Activated CD8-positive, alpha-beta memory T cell treated with anti-CD3 and anti-CD28 coated beads, Interleukin-2, amount 50 U/mL, for 4 hours (primary cell): ENCODE measurements at places on chromosomes 6 and 20.

- DNase-seq = no peak
These were observed 44.5 kb upstream of the LAMA4 start for GRCh38 chr6:112298816-112299281.

DNA sequence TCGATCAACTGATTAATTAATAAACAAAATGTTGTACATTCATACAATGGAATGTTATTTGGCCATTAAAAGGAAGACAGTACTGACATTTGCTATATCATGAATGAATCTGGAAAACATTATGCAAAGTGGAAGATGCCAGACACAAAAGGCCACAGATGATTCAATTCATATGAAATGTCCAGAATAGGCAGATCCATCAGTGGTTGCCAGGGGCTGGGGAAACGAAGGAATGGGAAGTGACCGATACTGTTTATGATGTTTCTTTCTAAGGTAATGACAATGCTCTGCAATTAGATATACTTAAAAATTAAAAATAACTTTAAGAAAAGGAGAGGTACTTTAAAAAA lies 37.2 kb downstream of the ELOVL5 start:
- no peak for DNase-seq

DNA sequence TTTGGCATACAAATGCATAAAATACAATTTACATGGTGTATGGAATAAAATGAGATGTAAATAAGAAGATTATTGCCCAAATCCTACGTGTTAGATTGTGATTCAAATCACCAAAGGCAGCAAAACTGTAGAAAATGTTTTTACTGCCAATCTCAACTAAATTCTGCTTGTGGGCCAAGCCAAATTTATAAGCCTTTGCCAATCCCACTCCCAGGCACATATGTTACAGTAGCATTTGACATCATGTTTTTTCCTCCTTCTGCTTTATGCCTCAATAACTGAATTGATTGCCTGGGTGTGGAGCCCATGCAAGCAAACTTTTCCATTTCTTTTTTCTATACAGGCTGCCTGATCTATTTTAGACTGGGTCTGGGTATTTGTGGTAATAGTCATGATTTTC lies 36.3 kb upstream of the LRRC1 start:
- no peak for DNase-seq

DNA sequence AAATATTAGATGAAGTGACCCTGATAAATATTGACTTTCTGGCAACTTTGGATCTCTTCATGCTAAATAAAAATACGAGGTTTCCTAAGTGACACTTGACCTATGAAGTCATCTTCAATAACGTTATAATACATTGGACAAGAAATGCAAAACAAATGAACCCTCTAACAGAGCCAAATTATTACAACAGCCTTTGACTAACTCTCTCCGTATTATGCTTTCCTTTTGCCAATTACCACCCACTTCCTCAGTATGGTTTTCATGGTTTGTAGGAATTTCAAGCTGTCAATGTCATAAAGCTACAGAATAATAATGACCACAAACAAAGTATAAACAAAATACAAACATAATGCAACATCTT lies 210.5 kb downstream of the MOXD1 start:
- DNase-seq = no peak

- DNase-seq = no peak
These were observed 54.4 kb downstream of the ALDH5A1 start for GRCh38 chr6:24549158-24549557.

DNA sequence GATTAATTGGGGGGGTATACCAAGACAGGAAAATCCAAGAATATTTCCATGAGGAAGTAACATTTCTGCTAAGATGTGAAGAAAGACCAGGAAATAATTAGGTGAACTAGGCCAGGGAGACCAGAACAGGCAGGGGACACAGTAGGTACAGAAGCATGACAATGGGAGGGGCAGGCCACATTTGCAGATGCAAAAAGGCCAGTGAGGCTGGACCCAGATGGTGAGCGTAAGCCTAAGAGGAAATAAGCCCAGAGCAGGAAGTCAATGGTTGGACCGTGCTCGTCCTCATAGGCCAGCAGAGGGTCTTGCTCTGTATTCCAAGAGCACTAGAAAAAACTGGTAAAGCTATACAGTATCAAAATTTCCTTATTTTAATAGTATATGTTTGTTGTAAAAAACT lies 9.4 kb downstream of the CEP162 start:
- no peak for DNase-seq

GRCh38 chr6:141484711-141485110 lies 648.0 kb upstream of the GJE1 start:
- DNase-seq = no peak

GRCh38 chr6:147734151-147734550 lies 225.7 kb downstream of the SAMD5 start:
- DNase-seq = no peak

DNA sequence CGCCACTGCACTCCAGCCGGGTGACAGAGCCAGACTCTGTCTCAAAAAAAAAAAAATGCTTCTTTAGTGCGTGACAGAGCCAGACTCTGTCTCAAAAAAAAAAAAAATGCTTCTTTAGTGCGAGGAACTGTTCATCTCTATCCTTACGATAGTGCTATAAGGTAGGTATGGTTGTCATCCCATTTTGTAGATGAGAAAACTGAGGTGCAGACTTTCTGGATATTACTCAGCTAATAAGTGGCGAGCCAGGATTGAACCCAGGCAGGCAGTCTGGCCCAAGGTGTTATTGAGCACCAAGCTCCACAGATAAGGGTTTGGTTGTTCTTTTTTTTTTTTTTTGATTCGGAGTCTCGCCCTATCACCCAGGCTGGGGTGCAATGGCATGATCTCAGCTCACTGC lies 11.9 kb downstream of the MEA1 start:
- DNase-seq = no peak

DNA sequence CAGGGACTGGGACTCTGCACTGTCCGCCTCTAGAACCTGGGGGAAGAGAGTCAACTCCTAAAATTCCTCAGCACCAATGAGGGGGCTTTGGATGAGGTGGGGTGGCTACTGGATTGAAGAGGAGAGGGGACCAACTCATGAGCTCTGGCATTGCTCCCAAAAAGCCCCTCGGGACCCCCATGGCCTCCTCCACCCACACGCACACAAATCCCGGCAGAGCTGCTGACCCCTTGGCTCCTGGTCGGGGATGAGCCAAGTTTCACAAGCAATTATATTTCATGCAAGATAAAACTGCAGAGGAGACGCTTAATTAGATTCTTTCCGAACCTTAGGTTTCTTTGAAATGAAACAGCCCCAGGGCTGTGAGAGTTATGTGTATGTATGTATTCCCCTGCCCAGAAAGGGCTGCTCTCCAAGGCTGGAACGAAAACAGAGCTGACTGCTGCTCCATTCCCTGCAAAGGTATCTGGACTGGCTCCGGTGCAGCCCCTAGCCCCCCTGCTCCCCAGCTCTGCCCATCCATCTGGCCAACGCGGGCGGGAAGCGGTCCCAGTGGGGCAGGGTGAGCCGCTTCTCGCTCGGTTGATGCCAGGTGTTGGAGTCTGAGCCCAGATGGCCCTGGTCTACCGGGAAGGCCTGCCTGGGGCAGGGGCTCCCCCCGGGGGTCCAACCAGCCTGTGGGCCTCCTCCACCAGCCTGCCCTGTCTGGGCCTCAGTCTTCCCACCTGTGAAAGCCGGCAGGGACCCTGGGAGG lies 46.8 kb upstream of the STX16 start:
- DNase-seq = no peak

DNA sequence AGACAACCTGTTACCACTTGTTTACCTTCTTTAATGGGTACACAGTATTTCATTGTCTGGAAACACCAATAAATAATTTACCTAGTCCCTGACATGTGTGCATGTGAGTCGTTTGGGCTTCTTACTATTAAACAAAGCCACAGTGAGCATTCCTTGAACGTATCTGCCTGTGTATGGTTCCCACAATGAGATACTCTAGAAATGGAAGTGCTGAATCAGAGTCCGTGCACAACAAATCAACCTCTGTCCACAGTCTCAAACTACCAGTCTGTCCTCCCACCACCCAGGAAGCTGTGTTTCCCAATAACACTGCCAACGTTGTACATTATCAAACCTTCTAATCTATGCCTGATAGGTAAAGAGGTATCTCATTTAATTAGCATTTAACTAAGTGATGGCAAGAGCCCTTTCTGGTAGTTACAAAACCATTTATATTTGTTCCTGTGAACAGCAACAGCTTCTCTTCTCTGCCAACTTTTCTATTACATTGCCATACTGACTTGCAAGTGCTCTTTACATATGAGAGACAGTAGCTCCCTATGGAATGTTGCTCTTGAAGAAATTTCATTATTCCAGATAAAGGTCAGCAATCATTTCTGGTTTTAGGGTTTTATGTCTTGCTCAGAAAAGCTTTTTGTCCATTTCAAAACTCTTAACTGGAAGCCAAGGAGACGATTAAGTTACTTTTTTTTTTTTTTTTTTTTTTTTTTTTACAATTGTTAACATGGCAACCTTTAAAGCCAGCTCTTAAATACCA lies 14.7 kb downstream of the JAG1 start:
- DNase-seq = no peak

DNA sequence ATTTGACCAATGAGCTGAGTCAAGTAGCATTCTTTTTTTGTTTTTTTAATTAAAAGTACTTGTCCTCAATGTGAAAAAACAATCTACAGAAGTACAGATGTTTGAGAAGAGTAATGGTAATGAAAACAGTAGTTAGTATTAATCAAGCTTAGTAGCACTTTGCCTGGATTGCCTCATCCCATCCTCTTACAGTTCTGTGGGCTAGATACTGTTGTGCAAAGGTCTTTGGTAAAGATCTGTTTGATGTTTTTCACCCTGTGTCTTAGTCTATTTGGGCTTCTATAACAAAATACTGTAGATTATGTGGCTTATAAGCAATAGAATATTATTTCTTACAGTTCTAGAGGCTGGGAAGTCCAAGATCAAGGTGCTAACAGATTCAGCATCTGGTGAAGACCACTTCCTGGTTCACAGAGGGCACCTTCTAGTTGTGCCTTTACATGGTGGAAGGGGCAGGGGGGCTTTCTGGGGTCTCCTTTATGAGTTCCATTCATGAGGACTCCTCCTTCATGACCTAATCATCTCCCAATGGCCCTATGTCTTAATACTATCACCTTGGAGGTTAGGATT lies 84.3 kb downstream of the SHLD1 start:
- no peak for DNase-seq

- no peak for DNase-seq
These were observed 12.9 kb downstream of the PHACTR1 start for GRCh38 chr6:12729467-12729866.

- no peak for DNase-seq
These were observed 32.6 kb downstream of the HDGFL1 start for GRCh38 chr6:22601984-22602383.

- no peak for DNase-seq
These were observed 62.0 kb upstream of the BCLAF1 start for GRCh38 chr6:136351518-136352110.

DNA sequence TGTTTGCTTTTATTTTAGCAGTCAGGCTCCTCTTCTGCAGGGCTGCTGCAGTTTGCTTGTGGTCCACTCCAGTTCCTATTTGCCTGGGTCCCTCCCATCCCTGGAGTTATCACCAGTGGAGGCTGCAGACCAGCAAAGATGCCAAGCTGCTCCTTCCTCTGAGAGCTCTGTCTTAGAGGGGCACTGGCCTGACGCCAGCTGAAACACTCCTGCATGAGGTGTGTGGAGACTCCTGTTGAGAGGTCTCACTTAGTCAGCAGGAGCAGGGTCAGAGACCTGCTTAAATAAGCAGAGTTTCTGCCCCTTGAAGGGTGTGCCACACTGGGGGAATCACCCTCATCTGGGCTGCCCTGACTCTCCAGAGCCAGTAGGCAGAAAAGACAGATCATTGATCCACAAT lies 16.2 kb upstream of the WFDC8 start:
- no peak for DNase-seq

- DNase-seq = no peak
These were observed 776.4 kb downstream of the C6orf118 start for GRCh38 chr6:164533045-164533362.

DNA sequence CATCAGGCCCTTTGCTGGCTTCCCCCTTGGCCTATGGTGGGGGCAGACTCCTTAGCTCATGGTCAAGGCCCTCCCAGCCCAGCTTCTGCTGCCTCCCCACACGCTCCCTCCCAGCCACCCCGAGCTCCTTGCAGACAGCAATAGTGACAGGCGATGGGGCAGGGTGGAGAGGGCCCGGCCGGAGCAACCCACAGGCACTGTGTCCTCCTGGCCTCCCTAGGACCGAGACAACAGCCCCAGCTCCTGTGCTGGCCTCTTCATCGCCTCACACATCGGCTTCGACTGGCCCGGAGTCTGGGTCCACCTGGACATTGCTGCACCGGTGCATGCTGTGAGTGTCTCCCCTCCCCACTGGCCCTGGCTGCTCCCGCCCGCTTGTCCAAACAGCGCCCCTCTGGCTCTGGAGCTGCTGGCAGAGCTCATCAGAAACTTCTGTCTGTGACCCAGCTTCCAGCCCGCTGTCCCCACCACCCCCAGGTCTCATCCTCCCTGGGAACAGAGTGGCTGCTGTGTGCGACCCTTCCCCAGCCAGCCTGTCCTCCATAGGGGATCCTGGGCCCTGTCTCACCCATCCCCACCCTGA lies 21.8 kb downstream of the NPEPL1 start:
- no peak for DNase-seq

DNA sequence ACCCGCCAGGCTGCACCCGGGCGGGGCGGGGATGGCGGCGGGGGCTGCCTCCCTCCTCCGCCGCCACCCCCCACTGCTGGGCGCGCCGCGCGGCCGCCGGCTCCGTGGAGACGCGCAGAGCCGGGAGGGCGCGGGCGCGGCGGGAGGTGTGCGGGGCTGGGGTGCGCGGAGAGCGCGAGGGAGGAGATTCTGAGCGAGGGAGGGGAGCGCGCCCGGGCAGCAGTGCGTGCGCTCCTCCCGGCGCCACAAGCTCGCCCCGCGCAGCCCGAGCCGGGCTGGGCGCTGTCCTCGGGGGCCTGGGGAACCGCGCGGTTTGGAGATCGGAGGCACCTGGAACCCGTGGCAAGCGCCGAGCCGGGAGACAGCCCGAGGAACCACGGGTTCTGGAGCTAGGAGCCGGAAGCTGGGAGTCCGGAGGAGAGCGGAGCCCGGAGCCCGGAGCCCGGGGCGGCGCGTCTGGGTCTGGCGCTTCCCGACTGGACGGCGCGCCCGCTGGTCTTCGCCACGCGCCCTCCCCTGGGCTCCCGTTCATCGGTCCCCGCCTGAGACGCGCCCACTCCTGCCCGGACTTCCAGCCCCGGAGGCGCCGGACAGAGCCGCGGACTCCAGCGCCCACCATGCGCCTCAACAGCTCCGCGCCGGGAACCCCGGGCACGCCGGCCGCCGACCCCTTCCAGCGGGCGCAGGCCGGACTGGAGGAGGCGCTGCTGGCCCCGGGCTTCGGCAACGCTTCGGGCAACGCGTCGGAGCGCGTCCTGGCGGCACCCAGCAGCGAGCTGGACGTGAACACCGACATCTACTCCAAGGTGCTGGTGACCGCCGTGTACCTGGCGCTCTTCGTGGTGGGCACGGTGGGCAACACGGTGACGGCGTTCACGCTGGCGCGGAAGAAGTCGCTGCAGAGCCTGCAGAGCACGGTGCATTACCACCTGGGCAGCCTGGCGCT lies at the start of gene NTSR1:
NTSR1 (plus strand) TSS at position 246 of the 946 bp plus-strand sequence; CDS start at position 618, 372 bp downstream.
- DNase-seq = no peak

- DNase-seq = no peak
These were observed 479.3 kb upstream of the BTBD3 start for GRCh38 chr20:11438412-11438811.
